ENCODE measurements at places on chromosomes 7 and 10.

DNA sequence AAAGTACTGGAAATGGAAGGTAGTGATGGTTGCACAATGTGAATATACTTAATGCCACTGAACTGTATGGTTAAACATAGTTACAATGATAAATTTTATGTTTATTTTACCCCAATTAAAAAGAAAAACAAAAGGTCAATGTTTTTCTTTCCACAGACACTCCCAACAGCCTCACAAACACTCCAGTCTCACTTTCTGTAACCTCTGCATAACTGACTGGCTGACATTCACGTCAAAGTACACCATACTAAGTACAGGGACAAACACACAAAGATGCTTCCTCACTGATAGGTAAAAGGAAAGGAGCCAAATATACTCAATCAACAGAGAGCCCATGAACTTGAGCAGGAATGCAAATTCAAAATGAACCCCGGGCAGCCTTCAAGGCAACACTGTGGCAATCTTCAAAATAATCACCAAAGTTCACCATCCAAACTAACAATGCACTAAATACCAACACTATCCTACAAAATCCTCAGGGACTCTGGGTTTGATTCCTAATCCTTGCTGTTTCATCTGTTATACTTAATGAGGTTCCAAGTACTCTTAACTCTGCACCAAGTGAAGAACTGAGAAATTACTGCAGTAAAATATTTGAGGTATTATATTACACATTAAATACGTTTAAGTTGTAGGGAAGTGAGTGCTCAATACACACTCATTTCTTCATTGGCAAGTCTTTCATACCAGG lies 90.8 kb downstream of the ARMH3 start:
- DNase-seq: no peak

DNA sequence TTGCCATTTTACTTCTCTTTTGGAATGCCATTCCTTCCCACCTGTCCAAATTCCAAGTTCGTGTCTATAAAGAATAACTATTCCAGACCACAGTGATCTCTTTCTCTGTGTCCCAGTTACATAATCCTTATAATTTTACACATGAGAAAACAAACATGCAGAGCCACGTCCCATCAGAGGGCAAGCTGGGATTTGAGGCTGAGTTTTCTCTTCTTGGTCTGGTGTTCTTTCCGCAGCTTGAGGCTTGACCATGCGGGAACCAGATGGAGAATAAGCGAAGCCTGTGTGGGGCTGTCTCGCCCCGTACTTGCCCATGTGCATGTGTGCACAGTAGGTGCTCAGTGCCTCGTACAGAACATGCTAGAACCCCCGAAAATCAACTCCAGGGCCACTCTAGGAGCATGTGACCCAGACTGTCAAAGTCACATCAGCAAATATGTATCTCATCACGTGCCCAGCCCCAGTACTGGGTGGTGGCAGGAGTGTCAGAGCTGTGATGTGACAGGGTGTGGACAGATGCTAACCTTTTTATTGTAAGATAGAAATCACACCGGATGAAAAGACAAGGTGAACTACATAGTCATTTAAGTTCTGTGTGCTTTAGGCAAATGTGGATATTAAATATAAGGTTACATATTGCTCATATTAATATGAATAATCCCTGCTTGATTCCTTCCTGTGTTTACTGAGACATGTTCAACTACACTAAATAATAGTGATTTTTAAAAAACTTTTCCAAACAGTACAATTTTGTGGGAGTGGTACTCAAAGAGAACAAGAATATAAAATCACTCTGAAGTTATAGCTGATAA lies 3.2 kb downstream of the INSIG1 start:
- no peak for DNase-seq

GRCh38 chr7:22418251-22419046 lies 61.5 kb upstream of the RAPGEF5 start:
- no peak for DNase-seq

DNA sequence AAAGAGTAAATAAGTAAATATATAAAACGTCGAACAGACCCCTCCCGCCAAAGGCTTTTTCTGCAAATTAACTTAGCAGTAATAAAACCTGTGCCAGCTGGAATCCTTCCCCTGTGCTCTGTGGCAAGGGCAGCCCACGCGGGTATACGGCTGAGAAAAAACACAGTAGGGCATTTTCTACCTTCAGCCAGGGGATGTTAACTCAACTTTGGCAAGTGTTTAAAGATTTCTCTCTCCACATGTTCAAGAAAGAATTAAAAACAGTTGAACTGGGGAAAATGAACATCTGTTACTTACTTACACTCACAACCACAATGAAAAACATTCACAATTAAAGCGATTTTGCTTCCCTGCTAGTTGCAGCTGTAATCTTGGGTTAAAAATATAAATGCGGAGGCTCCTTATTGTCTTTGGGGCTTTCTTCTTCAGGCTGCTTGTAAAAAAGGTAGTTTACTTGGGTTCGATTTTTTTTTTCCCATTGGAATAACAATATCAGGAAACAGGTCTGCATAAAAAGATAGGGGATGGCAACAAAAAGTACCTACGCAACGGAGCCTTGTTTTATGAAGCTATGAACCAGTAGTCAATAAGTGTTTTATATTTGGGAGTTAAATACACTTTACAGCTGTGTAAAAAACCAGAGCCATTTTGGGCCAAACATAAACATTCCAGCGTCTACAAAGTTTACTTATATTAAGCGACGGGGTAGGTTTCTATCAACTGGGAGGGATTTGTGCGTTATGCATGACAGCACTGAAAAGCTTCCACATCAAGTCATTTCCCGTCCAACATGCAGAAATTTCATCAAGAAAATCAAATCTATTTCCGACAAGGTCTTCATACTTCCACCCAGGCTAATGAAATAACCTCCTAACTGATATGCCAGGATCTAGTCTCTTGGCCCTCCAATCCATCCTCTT lies 132.7 kb downstream of the TAX1BP1 start:
- no peak for DNase-seq

GRCh38 chr7:71473366-71473967 lies 341.5 kb downstream of the GALNT17 start:
- no peak for DNase-seq

DNA sequence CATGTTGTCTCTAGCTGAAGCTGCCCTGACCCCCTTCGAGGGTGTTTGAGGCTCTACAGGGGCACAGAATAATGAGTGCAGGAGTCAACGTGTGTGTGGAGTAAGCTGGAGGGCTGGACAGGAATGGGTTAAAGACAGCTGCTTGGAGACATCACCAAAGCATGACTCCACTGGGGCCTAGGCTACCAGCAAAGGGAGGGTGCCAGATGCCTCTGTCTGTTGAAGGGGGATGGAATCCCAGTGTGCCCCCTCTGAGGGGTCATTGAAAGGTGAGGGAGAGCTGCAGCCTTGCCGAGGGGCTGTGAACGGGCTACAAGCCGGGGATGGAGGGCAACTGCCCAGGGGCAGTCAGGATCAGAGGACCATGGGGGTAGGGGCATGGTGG lies 51.7 kb upstream of the PODXL start:
- no peak for DNase-seq

DNA sequence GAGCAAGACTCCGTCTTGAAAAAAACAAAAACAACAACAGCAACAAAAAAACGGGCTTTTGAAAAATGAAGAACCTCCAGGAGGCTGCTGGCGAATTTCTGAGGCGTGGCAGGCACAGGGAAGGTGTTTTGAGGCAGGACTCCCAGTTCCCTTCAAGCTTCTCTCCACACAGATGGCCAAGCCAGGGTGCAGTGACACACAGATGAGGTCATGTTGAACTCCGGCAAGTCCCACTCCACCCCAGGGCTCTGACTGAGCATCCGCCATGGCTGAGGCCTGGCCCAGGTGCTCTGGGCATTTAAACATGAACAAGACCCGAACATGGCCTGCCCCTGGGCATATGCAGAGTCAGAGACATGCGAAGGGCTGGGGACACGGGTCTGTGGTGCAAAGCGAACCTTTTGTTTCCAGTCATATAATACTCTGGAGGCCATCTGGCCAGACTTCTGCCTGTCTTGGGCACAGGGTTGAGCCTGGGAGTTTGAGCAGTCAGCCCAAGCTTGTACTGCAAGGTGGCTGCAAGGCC lies 514.6 kb upstream of the FOXK1 start:
- DNase-seq: no peak

GRCh38 chr10:108753326-108753725 lies 1170.0 kb downstream of the XPNPEP1 start:
- DNase-seq: no peak

DNA sequence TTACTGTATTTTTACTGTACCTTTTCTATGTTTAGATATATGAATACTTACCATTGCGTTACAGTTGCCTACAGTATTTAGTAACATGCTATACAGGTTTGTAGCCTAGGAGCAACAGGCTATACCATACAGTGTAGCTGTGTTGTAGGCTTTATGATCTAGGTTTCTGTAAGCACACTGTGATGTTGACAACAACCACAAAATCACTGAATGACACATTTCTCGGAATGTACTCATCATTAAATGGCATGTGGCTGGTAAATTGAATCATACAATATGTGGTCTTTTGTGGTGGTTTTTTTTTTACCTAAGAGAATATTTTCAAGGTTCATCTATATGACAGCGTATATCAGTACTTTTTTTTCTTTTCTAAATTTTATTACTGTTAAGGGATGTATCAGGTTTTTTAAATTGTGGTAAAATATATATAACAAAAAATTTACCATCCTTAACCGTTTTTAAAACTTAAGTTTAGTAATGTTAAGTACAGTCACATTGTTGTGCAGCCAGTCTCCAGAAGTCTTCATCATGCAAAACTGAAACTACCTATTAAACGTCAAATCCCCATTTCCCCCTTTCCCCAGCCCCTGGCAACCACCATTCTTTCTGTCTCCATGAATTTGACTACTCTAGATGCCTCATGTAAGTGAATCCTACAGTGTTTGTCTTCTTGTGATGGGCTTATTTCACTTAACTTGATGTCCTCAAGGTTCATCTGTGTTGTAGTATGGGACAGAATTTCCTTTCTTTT lies 21.5 kb downstream of the BTAF1 start:
- no peak for DNase-seq

DNA sequence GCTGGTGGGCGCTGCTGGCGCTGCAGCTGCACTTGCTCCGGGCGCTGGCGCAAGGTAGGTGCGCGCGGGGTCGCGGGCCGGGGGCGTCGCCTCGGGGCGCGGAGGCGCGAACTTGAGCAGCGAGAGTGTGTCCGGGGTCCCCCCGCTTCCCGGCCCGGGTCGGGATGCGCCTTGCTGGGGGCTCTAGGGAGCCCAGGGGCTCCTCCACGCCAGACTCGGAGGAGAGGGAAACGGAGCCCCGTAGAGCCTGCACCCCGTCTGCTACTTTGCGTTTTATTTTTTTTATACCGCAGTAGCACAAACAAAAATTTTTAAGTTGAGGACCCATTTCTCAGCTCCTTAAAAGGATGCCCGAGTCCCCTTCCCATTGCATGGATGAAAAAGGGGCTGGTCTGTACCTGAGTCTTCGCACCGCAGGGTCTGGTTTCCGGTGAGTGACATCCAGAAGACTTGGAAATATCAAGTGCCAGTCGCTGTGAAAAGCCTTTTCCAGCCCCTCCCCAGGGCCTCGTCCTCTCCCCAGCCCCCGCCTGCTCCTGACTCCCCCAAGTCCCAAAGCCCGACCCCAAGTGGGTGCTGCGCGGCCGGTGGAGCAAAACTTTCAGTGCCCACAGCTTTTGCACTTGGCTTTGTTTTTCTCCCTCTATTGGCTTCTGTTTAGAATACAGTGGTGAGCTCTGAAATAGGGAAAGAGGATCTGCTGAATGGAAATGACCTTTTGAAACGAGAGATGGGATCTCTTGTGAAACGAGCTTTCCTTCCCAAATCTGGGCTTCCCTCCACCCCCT lies 973 bp downstream of the SDK1 start:
- DNase-seq: no peak

GRCh38 chr7:157396316-157397035 lies 59.7 kb downstream of the DNAJB6 start:
- no peak for DNase-seq

DNA sequence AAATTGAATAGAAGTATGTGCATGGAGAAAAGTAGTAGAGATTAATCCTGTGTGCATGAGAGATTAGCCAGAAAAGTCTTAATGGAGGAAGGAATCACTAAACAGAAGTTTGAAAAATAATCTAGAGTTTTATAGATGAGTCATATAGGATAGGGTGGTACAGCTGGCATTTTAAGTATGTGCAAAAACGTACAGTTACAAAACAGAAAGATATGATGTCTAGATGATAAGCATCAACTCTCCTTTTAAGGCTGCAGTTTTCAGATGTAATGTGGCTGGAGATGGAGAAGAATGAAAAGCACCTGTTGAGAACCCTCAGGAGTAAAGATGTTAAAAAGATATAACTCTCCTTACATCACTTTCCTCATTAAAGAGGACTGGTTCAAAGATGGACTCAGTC lies 271.3 kb downstream of the STK31 start:
- no peak for DNase-seq

- DNase-seq: no peak
Measured at GRCh38 chr7:77266291-77266794, 66.7 kb upstream of the FGL2 start.

DNA sequence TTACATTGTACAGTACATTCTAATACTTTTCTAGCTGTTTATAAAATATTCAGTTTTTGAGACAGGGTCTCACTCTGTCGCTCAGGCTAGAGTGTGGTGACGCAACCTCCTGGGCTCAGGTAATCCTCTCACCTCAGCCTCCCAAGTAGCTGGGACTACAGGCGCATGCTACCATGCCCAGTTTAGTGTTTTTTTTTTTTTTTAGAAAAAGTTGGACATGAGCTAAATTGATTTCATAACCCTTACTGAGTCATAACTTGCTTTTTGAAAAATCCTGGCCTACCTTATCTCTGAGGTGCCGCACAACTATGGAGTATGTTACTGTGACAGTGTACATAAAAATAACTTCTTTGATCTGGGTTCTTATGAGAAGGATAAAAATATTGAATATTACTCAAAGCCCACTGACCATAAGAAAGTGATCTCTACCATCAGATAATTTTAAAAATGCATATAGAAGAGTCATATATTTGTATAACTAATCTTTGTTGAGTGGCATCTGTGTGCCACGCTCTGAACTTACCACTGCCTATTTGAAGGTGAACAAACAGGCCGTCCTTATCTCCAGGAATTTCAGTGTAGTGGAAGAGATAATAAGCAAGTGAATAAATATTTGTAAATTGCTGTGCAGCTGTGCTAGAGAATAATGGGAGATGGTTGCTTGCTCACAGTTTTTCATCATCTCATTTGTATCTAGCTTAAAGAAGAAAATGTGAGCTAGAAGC lies 73.2 kb downstream of the PPP1R9A start:
- DNase-seq: no peak

DNA sequence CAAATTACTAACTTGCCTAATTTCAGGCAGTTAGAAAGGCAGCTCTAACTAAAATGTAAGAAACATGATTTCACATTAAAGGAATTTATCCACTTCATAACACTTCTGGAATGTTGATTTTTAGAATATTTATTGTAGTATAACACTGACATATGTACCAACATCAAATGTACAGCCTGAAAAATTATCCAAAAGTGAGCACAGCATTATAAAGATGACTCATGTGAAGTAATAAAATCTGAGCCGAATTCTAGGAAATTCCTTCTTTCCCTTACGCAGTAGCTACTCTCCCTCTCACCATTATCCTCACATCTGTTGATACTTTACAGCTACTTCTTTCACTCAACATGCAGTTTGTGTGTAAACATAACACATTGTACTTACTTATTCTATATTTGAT lies 610.6 kb downstream of the ZWINT start:
- DNase-seq: no peak

GRCh38 chr7:70571403-70571934 lies 560.5 kb upstream of the GALNT17 start:
- DNase-seq: no peak

GRCh38 chr10:111551001-111551400 lies 474.2 kb downstream of the ADRA2A start:
- DNase-seq: no peak
